ENCODE measurements at places on chromosomes 6 and 20.

GRCh38 chr6:36029464-36029863, 1.9 kb downstream of the MAPK14 start:
- DNase-seq, result peak; percentile 65

DNA sequence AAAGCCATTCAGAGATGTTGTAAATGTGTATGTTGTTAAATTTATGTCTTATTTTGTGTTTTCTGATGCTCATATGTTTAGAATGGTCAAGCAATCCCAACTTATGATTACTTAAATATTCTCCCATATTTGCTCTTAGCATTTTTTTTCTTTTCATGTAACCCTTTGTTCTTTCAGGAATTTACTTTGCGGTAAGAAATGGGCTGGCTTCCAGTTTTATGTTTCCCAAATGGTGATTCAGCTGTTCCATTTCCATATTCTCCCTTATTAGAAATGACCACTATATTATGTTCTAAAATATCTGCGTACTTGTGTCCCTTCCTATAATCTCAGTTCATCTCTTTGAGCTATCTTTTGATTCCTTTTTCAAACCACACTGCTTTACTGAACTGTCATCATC, 113.7 kb downstream of the CDH26 start:
- DNase-seq, result peak; percentile 82

GRCh38 chr6:154951345-154952200, 43.5 kb upstream of the TIAM2 start:
- peak; percentile 10 for DNase-seq

GRCh38 chr20:10668677-10669368, 5.0 kb downstream of the JAG1 start:
- DNase-seq, result no peak

GRCh38 chr6:28395918-28396317, 3.6 kb downstream of the ZSCAN12 start:
- DNase-seq, result no peak

GRCh38 chr20:16293590-16293989, 279.7 kb downstream of the KIF16B start:
- peak; percentile 89 for DNase-seq

DNA sequence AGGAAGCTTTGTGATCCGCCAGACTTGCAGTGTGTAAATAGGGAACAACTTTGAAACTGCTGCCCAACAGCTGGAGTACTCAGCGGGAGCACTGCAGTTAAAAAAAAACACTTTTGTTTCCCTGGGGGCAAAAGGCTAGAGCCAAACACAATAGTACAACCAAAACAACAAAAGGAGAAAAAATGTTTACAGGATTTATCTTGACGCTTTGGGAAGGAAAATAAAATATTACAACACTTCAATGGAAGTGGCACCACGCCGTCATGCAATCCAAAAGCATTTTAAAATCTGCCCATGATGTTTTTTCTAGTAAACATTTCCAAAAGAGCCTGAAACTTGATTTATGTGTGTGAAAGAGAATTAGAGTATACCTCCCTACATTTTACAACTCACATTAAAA, 26.0 kb downstream of the PTPRK start:
- DNase-seq, result no peak

DNA sequence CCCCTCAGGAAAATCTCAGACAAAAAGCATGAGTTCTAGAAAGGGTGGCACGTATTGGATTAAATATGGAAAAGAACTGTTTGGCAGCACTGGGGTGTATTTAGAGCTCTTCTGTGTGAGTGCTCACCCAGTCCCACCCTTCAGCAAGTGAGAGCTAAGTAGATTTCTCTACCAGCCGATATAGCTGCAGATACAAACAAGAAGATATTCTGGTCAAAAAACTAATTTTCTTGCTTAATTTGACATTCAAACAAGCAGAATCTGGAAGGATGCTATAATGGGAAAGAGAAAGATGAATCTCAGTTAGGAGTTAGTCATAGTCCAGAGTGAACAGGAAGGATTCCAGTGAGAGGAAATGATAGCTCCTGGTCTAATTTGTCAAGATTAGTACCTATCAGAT, 232.1 kb downstream of the TMEM242 start:
- DNase-seq, result no peak

DNA sequence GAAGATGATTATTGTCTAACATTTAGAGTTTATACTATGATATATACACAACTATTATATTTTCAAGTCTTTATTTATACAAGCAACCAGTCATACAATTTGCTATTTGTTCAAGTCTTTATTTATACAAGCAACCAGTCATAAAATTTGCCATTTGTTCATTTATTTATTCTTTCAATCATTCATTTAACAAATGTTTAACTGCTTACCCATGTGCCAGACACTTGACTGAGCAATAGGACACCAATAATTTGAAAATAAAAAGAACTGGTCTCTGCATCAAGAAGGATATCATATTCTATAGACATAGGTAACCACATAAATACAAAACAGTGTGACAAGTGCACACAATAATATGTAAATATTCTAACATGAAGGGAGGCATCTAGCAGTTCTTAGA, 20.3 kb downstream of the GRIK2 start:
- peak; percentile 11 for DNase-seq

DNA sequence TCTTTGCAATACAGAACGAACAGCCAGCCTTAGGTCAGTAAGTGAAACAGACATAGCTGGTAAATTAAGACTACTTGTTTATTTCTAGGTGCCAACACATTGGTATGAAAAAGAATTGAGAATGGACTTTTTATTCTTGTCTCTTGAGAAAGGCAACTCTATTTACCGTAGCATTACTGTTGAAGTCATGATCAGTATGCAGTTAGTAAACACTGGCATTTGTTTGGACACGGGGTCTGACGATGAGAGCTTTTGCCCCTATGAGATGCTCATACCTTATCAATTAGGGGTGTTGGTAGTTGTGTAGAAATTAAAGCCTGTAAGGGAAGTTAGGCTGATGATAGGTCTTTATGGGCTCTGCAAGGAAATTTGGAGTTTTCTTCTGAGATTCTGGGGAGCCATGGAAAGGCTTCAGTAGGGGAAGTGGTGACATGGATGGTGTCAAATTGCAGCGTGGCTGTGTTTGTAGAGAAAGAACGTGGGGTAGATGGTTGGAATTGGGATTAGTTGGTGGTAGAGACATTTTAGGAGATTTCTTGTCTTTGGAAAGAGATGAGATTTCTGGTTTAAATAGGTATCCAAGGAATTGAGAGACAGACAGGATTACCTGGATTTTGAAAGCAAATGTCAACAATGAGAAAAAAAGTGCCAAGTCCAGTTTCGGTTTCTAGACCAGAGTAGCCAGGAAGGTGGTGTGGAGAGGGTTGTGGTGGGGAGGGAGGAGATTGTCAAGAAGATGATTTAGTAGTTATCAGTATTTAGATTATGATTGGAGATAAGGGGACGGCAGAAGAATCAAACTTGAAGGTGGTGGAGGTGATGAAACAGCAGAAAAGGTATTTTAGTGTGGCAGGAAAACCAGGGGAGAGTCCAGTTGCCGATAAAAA, 116.6 kb downstream of the JARID2 start:
- no peak for DNase-seq

- DNase-seq, result no peak
Observed at GRCh38 chr20:57881466-57882385, 171.9 kb upstream of the PMEPA1 start.

- DNase-seq, result no peak
Observed at GRCh38 chr6:122066200-122066599, 333.3 kb upstream of the HSF2 start.

- DNase-seq, result no peak
Observed at GRCh38 chr6:52576054-52576391, 837 bp downstream of the TRAM2 start.

DNA sequence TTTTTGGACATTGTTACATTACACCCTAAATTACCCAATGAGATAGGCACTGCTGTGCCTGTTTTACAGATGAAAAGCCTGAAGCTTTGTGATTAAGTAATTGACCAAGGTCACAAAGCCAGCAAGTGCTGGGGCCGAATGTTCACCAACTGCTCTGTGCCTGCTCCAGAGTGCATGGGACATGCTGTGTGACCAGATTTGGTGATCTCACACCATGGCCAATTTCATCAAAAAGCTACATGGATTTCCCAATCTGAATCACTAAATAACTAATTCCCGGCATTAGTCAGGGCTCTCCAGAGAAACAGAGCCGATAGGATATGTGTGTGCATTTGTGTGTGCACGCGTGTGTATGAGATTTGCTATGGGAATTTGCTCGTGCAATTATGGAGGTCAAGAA, 228.3 kb upstream of the ECI2 start:
- no peak for DNase-seq

- peak; percentile 56 for DNase-seq
Observed at GRCh38 chr20:17525650-17526049, 5.5 kb downstream of the BFSP1 start.

DNA sequence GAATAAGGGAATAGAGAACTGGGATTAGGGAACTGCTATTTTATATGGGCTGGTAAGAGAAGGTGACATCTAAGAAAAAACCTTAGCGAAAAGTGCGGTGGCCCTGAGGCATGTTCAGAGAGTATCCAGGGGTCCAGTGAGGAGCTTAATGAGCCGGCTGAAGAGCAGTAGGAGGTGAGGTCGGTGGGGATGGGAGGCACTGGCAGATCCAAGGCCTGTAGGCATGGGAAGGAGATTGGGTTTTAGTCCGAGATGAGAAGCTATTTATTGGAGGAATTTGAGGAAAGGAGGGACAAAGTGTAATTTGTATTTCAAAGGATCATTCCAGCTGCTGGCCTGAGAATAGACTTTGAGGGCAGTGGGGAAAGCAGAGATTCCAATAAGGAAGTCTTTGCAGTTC, 123.8 kb downstream of the QKI start:
- no peak for DNase-seq

GRCh38 chr6:39310542-39310941, 3.7 kb downstream of the KCNK17 start:
- no peak for DNase-seq

DNA sequence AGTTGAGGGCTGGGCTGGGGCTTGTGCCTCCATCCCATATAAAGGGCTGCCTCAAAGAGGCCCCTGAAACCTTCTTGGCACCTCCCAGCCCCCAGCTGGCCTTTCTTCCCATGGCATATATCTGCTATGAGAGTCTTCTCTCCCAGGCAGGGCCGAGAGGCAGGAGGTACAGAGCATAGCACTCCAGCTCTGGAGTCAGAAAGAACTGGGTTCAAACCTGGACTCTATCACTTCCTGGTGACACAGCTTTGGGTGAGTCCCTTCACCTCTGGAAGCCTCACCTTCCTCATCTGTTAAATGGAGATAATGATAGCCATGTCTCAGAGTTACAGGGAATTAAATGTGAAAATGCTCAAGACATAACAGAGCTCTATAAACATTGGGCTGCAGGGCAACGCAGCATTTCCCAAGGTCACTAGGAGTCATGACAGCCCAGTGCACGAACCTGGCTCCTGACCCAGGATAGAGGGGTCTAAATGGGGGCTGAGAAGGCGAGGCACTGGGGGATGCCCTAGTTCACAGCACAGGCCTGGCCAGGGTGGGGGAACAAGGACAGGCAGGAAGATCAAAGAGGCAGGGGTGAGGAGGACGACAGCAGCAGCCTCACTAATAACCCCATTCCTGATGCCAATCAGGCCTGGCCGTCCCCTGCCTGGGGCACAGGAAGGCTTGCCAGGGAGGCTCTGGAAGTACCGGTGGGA, 1.9 kb downstream of the FAM83C start:
- no peak for DNase-seq

Data from PC-3 (cell line).